ENCODE measurements at places on chromosomes 4 and X.

DNA sequence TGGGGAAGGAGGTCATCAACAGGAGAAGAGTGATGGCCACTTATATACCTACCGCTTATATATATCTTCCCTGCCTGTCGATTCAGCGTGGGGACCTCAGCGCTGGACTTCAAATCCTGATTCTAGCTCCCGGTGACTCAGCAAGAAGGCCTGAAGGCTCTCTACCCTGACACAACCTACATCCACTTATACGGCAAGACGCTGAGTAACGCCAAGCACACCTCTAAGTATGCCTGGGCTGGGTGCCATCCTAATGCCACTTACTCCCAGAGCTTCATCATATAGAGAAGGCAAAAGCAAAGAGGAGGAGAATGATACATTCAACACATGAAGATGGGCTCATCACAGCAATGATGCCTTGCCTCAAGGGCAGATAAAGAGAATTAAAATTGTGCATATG, 198.3 kb downstream of the CHIC2 start:
- DNase-seq: no peak

GRCh38 chr4:106495476-106495875, 126.9 kb upstream of the GIMD1 start:
- DNase-seq: no peak

DNA sequence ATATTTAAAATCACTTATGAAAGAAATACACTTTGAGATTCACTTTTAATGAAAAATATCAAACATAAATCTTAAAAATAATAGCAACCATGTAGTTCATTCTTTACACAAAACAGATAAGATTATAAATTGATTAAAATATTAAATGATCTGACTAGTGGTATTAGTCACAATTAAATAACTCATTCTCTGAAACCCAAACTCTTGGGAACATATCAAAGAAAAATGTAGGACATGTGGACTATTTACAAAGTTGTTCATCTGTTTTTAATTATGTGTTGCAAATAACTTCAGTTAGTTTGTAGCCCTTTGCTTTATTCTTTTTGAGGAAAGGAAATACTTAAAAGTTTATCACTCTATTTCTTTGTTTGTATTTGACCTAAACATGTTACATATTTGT, 9.5 kb upstream of the GUCY1A1 start:
- DNase-seq: no peak

GRCh38 chr4:110640576-110640975, 17.7 kb upstream of the PITX2 start:
- no peak for DNase-seq

Data from AG04450 (cell line).